ENCODE measurements at places on chromosomes 2 and 18.

- peak; percentile 8 for DNase-seq
These were observed 80.0 kb downstream of the EXOC6B start for GRCh38 chr2:72745679-72746368.

DNA sequence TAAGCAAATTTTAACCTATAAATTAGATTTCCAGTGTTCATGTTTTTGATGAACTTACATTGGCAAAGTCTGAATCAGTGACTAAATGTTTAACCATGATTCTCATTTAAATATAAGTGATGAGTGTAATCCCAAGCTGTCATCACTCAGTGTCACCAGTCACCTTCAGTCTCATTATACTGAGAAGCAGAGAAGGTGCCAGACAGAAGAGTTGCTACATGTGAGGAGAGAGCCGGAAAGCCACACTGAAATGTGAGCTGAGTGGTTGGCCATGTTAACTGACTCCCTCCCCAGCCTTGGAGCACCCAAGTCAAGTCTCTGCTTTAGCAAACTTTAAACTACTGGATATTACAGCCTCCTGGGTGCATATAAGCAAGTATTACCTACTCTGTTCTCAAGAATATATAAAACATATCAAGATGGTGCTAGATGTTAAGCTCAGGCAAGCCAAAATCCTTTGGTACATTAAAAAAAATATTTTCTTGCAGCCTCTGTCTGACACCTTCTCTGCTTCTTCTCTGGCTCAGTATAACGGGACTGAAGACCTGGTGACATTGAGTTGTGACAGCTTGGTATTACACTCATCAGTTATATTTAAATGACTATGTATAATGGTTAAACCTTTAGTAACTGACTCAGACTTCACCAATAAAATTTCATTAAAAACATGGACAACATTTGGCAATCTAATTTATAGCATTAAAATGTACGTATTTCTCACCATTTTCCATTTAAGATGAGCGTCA lies 75.8 kb upstream of the MAP3K20 start:
- DNase-seq = no peak

GRCh38 chr2:2875831-2876230 lies 501.8 kb downstream of the EIPR1 start:
- no peak for DNase-seq

DNA sequence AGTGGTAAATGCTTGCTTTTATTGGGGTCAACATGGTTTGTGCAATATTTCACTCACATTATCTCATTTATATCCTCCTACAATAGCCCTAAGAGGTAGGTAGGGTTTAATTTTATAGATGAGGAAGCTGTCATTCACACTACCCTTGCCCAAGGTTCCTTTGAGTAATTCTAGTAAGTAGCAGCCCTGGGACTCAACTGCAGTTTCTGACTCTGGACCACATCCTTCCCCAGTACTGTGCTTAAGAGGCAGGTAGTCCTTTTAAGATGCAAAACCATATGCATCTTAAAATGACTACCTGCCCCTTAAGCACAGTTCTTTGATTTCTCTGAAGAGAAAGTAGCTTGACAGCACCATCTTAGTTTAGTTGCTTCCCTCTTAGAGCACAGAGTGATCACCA lies 15.7 kb upstream of the NT5C1B start:
- no peak for DNase-seq

DNA sequence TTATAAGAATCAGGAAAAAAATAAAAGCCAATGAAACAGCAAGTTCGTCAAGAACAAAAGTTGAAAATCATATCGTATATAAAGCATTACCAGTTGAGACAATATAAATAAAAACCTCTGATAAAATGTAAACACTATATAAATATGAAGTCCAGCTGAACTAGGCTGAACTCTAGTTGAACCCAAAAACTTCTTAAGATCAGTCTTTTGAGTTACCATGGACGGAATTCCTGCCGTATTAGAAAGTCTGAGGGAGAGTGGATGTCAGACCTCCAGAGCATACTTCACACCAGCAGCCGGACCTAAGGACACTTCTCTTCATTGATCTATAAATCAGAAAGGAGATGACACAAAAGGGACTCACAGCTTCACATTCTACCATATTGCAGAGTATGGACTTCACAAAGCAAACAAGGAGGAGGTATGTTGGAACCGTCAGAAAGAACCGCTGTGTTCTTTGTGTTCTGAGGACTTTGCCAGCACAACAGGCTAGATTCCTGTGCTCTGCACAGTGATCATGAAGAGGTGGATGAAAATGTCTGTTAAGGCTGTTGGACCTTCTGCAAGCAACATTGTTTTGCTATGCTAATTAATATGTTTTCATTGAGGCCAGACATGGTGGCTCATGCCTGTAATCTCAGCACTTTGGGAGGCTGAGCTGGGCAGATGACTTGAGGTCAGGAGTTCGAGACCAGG lies 67.2 kb upstream of the SP5 start:
- DNase-seq = no peak

- no peak for DNase-seq
These were observed 84.2 kb upstream of the GPC1 start for GRCh38 chr2:240351088-240351741.

DNA sequence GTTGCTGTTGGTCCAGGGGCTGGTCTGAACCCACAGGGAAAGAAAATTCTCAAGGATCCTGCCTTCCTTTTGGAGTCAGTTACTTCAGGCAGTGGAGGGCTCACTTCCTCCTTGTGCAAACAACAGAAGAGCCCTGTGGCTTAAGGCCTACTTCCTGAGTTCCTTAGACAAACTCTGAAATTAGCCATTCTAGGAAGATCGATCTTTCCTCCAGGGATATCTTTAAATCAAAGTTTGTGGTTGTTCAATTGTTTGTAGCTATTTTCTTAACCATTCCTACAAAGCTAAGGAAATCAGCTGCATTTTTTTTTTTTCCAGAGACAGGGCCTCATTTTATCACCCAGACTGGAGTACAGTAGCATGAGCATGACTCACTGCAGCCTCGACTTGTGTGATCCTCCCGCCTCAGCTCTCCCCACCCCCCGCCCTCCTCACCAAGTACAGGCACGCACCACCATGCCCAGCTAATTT lies 156.0 kb downstream of the TANC1 start:
- DNase-seq = no peak

GRCh38 chr2:59008950-59009349 lies 767.8 kb upstream of the FANCL start:
- no peak for DNase-seq

- DNase-seq = no peak
These were observed 117.7 kb upstream of the IL1R2 start for GRCh38 chr2:101874069-101874468.

DNA sequence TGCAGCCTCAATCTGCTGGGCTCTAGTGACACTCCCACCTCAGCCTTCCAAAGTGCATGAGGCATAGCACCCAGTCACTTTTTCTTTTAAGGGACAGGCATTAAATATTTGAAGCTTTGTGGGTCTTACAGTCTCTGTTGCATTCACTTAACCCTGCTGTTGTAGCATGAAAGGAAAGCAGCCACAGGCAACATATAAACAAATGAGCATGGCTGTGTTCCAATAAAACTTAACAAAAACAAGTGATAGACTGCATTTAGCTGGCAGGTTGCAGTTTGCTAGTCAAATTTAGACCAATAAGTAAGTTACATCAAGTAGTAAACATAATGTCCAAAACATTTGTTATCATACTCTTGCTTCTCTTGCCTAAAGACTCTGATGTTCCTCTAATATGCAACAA lies 297.3 kb upstream of the MMADHC start:
- no peak for DNase-seq

GRCh38 chr2:196949116-196949515 lies 22.6 kb upstream of the PGAP1 start:
- DNase-seq = no peak
